HTR-8/SVneo (cell line): ENCODE measurements at places on chromosomes 6 and 20.

GRCh38 chr6:164098857-164099267 is 684.3 kb downstream of the QKI start:
- no peak for DNase-seq

DNA sequence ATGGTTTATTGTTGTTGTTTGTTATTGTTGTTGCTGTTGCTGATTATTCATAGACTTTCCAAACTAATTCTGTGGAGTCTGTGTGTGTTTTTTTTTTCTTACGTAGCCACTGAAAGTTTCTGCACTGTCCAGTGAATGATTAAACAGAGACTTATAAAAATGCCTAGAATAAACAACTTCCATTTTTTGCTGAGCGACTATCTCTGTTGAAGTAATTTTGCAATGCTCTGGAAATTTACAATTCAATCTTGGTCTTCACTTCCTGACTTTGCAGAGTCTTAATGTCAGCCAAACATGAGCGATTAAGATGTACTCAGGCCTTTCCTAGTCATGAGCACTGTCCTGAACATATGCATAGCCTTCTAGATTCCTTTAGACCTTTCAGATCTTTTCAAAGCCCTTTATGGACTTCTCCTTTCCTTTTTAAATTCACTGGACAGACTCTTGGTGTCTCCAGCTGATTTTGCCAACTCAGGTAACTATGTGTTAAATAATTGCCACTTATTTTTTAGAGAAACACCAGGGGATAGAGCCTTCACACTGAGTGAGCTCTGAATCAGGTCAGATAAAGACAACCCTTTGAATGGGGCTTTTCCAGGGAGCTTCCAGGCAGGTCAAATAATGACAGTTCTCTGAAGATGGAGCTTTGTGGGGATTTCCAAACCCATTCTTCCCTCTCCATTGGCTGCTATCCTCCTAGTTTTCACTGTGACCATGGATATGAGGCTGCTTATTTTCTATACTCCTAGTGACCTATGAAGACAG is 622.8 kb upstream of the EPHA7 start:
- DNase-seq, result no peak

DNA sequence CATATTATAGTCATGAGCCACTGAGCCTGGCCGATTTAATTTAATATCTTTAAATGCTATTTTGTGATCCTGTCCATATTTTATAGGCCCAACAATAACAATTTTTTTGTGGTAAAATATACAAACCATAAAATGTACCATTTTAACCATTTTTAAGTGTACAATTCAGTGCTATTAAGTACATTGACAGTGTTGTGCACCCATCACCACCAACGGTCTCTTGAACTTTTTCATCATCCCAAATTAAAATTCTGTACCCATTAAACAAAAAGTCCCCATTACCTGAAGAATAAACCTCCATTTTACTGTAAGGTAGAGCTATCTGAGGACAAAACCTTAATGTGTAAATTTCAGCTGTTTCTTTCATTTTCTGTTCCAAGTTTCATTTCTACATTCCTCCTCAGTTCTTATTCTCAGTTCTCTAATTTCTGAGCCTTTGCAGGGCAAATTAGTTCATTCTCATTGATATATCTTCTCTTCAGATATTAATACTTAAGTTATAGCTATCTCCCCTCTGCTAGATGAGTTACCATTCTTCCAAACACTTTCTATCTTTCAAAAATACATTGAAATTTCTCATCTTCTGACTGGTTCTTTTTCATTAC is 10.3 kb downstream of the MTO1 start:
- DNase-seq, result no peak

DNA sequence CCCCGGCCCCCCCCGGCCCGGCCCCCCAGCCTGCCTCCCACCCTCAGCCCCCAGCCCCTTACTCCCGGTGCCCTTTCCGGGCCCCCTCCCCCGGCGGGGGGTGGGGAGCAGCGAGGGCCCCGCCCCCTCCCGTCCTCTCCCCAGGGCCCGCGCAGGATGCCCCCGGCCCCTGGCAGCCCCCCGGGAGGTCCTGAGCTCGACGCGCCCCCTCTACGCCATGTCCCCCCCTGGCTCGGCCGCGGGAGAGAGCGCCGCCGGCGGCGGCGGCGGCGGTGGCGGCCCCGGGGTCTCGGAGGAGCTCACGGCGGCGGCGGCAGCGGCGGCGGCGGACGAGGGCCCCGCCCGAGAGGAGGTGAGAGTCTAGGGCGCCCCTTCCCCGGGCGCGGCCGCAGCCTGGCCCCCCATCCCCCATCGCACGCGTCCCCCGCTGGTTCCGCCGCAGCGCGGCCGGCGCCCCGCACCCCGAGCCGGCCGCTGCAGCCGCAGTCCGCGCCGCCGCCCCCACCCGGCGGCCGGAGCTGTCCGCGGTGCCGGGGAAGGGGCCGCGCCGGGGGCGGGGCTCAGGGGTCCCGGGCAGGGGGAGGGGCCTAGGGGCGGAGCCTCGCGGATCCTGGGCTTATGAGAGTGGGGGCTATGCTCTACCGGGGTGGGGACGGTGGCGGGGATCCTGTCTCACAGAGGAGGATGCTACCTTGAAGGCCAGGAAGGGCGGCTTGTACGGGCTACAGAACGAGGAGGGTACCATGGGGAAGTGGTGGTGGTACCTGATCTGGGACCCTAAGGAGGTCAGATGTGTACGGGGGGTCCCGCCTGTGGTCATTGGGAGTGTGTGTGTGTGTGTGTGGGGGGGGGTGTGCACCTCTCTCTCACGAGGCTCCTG is 516 bp downstream of the TMEM151B start:
- DNase-seq, result no peak

- no peak for DNase-seq
Measured at GRCh38 chr6:140663772-140664171, 1289.3 kb upstream of the CITED2 start.

DNA sequence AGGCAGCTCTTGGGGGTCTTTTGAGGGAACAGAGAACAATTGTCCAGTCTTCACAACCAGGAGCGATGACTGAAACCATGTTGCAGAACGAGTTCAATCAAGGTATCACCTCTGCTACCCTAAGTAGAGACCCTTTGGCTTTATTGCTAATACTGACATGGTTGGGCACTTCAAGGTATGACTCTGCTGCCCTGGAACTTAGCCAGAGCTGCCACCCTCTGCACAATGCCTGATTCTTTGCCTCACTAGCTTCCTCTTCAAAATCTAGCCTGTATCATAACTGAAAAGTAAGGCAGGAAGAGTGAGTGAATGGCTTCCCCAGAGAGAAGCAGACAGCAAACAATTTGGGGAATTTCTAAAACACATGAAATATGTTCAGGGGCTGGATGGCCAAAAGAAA is 592.7 kb upstream of the NRSN1 start:
- DNase-seq, result no peak

DNA sequence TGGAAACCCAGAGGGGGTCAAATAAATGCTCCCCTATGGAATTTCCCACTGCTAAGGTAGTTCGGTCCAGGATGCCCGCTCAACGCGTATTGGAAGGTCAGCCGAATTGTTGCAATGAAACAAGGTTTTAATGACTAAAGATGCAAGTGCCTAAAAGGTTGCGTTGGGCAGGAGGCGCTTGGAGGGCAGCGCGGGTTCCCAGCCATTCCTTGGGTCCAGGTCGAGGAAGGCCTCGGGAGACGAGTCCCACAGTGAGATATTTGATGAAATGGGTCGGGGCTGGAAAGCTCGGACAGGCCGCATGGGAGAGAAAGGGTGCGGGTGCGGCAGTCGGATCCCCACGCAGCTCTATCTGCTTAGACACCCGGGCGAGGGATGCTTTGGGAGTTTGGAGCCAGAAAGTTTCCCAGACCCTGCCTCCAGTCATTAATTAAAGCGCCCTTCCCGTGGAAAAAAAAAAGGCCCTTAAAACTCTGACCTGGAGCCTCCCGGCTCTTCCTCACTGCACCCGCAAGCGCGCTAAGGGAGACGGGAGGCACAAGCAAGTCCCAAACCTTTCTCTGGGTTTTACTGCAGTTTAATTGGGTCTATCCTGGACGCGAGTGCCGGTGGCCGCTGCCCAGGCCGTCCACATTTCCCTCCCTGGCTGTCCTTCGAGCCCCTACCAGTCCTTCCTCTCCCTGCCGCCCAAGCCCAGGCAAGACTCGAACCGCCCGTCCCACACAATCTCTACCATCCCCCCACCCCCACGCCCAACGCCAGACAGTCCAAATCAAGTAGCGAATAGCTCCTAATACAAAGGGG is 24.2 kb downstream of the TFAP2A start:
- DNase-seq, result no peak

GRCh38 chr20:542777-543368 is 717 bp downstream of the CSNK2A1 start:
- peak; percentile 37 for DNase-seq

DNA sequence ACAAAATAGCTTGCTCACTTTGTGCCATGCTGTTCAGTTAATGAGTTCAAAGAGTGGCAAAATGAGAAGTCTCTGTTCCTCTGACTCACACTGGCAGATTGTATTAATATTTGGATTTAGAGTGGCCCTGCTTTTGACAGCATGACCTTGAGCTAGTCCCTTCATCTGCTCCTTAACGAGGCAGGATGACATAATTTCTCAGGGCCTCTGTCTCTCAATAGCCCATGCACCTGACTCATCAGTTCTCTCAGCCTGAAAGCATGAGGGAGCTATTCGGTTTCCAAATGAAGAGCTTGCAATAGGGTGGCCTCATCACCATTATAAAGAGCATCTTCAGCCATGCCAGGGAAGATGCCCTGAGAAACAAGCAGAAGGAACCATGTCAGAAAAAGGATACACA is 38.2 kb downstream of the CAP2 start:
- no peak for DNase-seq
